ENCODE measurements at places on chromosomes 2 and 18.

DNA sequence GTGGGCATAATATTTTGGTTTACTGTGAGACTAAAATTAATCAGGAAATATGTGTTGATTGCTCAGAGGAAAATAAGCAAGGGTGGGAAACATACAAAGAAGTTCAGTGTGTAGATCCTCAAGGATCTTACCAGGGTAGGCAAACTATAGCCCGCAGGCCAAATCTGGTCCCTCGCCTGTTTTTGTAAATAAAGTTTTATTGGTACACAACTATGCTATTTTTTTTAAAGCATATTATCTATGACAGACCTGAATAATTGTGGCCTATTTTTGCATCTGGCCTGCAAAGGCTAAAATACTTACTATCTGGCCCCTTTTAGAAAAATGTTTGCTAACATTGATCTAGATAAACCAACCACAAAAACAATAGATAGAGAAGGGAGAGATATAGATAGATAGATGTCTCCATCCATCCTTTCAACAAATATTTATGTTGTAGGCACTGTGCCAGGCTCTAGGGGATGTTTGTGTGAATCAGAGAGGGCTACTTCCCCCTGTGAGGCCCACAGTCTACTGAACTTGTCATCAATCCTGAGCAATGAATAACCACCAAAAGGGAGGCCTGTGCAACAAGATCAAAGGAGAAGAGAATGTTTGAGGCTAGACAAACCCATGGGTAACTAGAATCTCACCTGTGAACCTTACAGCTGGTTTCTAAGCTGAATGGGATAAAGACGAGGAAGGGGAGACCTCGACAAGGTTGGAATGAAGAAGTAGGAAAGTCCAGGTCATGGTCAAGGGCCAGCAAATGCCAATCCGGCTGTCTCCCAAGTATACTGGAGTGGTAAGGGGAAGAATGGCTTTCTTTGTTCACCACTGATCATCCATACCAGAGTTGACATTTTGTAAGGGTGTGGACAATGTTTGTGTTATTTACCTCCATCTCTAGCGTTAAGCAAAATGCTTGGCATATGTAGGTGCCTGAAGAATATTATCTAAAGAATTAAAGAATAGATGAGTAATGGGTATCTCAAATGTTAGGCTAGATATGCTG lies 23.6 kb downstream of the ALPK2 start:
- no peak overlapping the region for H3K4me3 ChIP-seq
- H3K27me3 ChIP-seq: peaks cover 1% of the 10 kb centered on the region
- no peak for DNase-seq

- no peak overlapping the region for H3K4me3 ChIP-seq
- peaks cover 3% of the 10 kb centered on the region for H3K27me3 ChIP-seq
- H3K27ac ChIP-seq: no peak overlapping the region
- no peaks in the 10 kb centered on the region for H3K36me3 ChIP-seq
- peak; percentile 59 for DNase-seq
- H3K4me1 ChIP-seq: no peaks in the 10 kb centered on the region
Measured at GRCh38 chr2:24164416-24164973, 10.4 kb upstream of the FAM228A start.

GRCh38 chr18:8045884-8046281 lies 478.8 kb downstream of the PTPRM start:
- no peak overlapping the region for H3K4me3 ChIP-seq
- no peaks in the 10 kb centered on the region for H3K36me3 ChIP-seq
- no peak for DNase-seq
- H3K27ac ChIP-seq: no peak overlapping the region
- no peaks in the 10 kb centered on the region for H3K27me3 ChIP-seq

GRCh38 chr2:203820969-203821368 lies 46.6 kb upstream of the CTLA4 start:
- H3K27ac ChIP-seq: no peak overlapping the region
- peaks cover 16% of the 10 kb centered on the region for H3K27me3 ChIP-seq
- no peak for DNase-seq
- peaks cover 19% of the 10 kb centered on the region for H3K4me1 ChIP-seq
- H3K36me3 ChIP-seq: peaks cover under 1% of the 10 kb centered on the region
- no peak overlapping the region for H3K4me3 ChIP-seq

- H3K27me3 ChIP-seq: peaks cover 8% of the 10 kb centered on the region
- H3K4me3 ChIP-seq: no peak overlapping the region
- no peak overlapping the region for H3K27ac ChIP-seq
- no peaks in the 10 kb centered on the region for H3K36me3 ChIP-seq
Measured at GRCh38 chr2:42163444-42164045, 5.6 kb upstream of the EML4 start.
